ENCODE measurements at places on chromosomes 11 and 22. TPM values are rescaled to one million over a fixed set of nuclear protein-coding genes. Genes with fewer than 3 reads are reported as not detected.

The MYOD1 gene
- total RNA-seq = 0.27 TPM

The ALDH3B1 gene
- total RNA-seq = 3.5 TPM

The OPCML gene
- 0.05 TPM for total RNA-seq

The MRGPRG gene
- total RNA-seq = not detected

The PKP3 gene
- total RNA-seq = 0.32 TPM

The DCHS1 gene
- total RNA-seq = 10.7 TPM

The DAGLA gene
- total RNA-seq = 4.3 TPM

The SMIM35 gene
- not detected for total RNA-seq

The LRFN4 gene
- 24.7 TPM for total RNA-seq

Data from Right ventricle myocardium inferior (tissue), 1 donor.